ENCODE measurements at places on chromosomes 2 and 18.

- peak; percentile 19 for DNase-seq
Observed at GRCh38 chr18:46343931-46344372, 239.8 kb downstream of the HAUS1 start.

DNA sequence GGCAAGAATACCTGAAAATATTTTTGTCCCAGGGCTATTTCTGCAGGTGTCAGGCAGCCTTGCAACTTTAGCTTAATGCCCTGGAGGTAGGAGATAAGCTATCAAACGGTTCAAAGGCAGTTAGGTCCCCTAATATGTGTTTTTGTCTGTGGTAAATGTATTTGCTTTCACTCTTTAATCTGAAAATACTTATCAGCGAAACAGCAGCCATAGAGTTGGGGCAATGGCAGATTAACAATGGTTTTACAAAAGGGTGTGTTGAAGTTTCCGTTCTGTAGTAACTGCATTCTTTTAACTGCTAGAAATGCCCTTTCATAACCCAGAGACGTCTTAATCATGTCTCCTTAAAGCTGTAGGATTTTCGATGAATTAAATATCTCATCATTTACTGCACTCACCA lies 265.0 kb upstream of the TRIB2 start:
- no peak for DNase-seq

DNA sequence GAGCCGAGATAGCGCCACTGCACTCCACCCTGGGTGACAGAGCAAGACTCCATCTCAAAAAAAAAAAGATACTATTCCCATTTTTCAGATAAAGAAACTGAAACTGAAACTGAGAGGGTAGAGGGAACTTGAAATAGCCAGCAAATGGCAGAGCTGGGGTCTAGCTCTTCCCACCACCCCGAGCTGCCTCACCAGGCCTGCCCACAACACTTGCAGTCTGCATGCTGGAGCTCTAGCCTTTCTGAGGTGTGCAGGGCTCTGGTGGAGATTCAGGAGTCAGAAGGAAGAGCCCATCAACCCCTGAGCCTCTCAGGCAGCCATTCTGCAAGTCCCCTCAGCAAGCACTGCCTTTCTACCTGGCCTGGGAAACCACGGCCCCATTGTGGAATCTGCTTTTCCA lies 14.3 kb downstream of the EDAR start:
- DNase-seq, result no peak

- DNase-seq, result peak; percentile 76
Observed at GRCh38 chr2:174486563-174487107, at the start of gene GPR155. Gene GPR155, minus strand, starts transcription at chr2:174487029. Its CDS starts 5,073 bp downstream, at chr2:174481956.

DNA sequence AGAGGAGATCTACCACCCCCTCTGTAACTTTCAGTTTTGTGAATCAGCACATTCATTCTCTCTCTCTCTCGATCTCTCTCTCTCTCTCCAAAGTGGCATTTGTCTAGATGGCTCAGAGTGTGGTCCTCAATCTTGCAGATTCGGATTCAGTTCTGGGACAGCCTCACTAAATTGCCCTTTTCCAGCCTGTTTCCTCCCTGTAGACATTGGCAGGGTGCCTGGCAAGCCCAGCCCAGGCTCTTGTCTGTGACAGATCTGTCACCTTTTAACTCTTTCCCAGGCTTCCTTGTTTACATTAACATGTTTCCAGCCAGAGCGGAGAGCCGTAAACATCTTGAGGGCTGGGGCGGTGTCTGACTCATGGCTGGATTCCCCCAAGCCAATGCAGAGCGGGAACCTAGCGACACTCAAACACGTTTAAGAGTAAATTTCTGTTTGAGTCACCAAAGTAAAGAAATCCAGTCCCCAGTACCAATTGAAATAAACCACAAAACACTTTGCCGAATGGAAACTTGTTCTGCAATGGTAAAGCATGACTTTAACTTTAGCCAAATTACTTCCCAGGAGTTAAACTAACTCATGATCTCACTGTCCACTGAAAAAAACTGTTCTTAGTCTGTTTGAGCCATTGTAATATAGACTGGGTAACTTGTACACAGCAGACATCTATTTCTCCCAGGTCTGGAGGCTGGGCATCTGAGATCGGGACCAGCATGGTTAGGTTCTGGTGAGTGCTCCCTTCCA lies 6.6 kb upstream of the CYP27C1 start:
- DNase-seq, result peak; percentile 84

- DNase-seq, result no peak
Observed at GRCh38 chr2:170878066-170878465, 51.0 kb upstream of the GORASP2 start.

DNA sequence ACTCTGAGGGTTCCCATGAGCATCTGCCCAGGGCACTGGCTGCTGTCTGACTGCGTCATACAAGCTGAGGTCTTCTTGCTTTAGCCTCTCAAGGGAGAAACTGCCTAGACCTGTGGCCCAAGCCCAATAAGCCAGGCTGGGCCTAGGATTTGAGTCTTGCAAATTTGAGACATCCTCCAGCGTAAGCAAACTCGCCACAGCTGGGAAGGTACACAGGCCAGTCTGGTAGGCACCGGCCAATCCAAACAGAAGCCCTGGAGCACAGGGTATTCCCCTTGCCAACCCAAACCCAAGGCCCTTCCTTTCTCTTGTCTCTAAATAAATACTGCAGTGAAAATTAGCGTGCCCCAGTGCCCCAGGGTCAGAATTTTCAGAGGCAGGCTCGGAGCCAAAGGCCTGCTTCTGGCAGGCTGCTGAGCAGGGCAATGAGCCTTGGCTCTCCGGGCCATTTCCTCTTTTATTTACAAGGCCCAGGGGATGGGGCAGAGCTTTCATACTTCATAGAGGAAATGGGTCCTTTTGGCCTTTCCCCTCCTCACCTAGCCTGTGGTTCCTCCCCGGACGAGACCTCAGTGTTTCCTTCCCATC lies 33.3 kb downstream of the POLR1A start:
- DNase-seq, result no peak

- DNase-seq, result no peak
Observed at GRCh38 chr18:4797002-4797685, 342.0 kb upstream of the DLGAP1 start.

DNA sequence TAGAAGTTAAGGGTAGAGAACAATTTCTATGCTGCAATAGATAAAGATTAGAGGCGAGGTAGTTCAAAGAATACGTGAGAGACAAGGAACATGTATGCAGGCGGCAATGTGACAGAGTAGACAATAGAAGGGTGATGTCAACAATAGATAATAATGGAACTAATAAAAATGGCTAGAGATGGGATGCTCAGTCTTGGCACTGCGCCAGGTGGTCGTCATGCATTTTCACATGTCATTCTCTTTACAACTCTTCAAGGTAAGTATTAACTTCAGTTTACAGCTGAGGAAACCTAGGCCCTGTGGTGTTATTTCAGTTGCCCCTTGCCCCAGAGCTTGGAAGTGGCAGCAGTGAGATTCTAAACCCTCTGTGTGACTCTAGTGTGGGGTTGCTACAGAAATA lies 890.7 kb upstream of the CELF4 start:
- DNase-seq, result no peak

GRCh38 chr2:199485732-199486335 lies 28.1 kb upstream of the SATB2 start:
- DNase-seq, result peak; percentile 71

GRCh38 chr2:18304849-18305248 lies 255.6 kb downstream of the RDH14 start:
- DNase-seq, result no peak

DNA sequence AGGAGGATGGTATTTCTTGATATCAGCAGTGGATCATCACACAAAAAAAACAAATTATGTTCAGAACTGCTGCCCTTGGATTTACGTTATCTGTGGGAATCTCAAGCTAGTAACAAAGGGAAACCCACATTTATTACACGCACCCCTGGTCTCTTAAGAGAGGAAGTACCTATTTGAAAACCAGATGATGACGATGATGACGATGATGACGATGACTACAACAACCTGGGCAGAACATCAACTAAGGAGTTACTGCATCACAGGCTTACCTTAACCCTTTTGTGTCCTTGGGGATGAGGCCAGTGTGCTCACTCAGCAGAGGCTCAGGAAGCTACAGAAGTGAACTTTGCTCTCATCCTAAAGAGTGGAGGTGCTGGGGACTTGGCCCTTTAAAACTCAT lies 169.4 kb downstream of the FSHR start:
- DNase-seq, result no peak

- DNase-seq, result no peak
Observed at GRCh38 chr2:20796374-20796791, 26.5 kb downstream of the LDAH start.

DNA sequence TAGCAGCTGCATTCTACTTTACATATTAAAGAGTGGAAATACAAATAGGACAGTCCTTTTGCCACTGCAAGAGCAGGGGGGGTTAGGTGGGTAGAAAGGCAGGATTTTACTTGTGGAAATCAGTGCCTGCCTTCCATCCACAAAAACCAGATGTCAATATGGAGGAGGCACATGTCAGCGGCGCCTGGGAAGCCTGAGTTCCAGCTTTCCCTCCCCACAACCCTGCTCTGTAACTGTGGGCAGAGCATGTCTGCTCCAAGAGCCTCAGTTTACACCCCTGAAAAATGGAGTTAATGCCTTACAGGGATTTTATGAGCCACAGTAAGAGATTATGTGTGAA lies 32.9 kb downstream of the STEAP3 start:
- DNase-seq, result no peak

DNA sequence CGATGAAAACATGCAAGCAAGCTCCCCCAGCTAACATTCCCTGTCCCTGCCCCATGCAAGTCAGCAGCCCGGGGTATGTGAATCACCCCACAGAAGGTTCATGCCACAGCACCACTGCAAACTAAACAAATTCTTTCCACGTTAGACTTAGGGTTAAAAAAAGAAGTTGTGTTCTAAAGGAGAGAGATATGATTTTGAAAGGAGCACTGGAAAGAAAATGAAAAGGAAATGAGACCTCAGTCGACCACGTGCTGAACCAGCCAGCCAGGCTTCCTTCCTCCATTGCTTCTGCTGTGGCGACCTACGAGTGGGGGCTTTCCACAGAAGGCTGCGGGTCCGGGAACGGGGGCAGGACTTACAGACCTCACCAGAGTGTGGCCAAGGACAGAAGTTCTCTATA lies 52.0 kb downstream of the ARL4C start:
- DNase-seq, result no peak

GRCh38 chr2:101340141-101340551 lies 31.6 kb upstream of the RNF149 start:
- peak; percentile 39 for DNase-seq

- DNase-seq, result no peak
Observed at GRCh38 chr2:134705861-134706586, 12.8 kb downstream of the TMEM163 start.

GRCh38 chr2:109637749-109638570 lies 23.8 kb downstream of the SOWAHC start:
- DNase-seq, result peak; percentile 47

DNA sequence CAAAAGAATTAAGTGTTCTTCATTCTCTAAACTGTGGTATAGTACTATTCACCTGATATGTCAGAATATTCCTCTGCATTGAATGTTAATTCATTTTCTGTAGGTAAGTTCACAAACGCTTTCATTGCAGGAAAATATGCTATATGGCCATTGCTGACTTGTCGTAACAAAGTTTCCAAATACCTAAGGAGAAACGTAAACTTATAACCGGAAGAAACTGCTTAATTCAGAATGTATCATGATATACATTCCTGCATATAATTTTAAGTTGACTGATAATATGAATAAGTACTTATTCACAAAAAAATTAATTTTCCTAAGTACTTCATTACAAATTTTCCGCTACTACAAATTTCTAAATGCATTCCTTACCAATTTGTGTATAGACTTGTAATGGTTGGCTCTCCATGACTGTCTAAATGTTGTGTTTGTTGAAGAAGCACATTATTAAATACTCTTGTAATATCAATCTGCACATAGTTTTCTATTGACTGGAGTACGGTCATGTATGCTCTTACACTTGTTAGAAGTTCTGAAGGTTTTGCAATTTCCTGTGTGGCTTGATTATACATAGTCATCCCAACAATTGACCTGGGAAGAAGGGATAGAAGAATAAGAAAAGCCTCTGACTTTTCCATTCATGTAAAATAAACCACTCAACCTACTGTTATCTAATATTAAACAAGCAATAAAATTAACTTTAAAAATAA lies 85.4 kb downstream of the NCKAP1 start:
- DNase-seq, result no peak

DNA sequence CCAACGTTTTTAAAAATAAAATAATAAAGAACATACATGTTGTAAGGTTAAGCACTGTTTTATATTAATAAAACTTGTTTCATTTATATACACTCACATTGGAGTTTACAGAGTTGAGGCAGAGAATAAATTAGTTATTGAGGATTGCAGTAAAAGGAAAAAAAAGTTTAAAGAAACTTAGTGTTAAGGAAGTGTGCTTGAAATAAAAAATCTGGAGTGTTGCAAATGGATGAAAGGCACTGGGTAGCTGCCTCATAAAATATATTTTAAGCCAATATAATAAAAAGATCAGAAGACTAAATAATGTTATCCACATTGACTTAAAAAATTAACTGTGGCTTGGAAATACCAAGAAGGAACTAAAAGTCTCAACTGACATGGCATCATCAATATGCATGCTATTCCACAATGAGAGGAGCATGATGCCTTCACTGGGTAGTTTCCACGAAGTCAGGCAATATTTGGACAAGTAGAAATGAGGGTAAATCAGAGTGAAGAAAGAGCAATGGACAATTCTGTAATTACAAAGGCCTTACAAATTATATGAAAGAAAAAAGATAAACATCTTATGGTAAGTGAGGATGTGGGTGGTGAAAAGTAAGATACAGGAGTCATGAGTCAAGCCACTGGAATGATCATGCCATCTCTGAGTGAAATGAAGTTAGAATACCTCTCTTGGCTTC lies 2.5 kb downstream of the GALNT3 start:
- DNase-seq, result peak; percentile 83

GRCh38 chr18:1999387-1999786 lies 571.9 kb downstream of the METTL4 start:
- DNase-seq, result no peak

DNA sequence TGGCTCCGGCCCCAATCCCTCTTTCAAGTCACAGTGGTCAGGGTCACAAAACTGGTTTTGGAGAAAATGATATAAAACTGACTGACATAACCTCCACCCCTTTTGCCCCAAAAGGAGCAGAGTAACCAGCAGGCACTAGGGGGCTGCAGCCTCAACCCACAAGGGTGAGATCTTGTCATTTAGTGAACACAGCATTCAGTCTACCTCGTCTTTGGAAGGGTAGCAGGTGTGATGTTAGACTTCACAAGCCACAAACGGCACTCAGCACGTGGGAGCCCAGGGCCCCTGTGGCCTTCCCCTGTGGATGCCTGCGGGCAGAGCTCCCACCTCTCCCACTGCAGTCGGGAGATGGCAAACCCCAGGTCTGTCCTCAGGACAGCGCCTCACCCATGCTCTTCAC lies 372.1 kb upstream of the MYT1L start:
- no peak for DNase-seq

DNA sequence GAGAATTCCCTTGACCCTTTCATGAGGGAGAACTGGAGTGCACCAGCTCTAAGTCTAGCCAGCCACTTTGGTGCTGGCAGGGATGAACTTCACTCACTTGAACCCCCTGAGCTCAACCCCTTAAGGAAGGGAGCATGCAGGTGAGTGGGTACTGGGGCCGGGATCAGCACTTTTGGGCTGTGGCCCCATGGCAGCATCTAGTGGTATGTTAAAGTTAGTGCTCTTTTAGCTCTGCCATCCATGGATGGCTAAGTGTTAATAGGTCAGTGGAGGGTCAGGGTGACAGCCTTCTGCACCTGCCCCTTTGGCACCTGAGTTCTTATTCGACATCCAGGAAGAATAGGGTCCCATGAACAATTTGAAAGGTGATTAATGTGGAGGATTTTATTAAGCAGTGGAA lies 689.0 kb upstream of the FSHR start:
- DNase-seq, result no peak

GRCh38 chr18:56890632-56891031 lies 239.5 kb downstream of the WDR7 start:
- DNase-seq, result no peak

GRCh38 chr2:54386585-54386984 lies 69.5 kb upstream of the SPTBN1 start:
- no peak for DNase-seq
